ENCODE measurements at places on chromosomes 4 and X.

- DNase-seq: no peak
These were observed 16.4 kb downstream of the TMEM154 start for GRCh38 chr4:152663203-152664066.

DNA sequence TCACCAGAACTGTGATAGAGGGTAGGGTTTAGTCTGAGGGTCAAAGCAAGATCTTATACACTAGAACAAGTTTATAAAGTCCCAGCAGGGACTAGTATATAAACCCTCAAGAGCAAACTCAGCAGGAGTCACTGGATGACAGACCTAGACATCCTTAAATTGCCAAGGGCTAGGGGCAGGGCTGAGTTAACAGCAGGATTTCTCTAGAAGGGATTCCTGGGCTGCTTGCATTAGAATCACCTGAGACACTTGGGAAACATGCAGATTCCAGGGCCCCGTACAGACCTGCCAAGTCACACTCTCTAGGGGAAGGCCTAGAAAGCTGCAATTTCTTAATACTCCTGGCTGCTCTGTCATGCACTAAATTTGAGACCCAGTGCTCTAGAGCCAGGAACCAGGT is 6.6 kb upstream of the GPR50 start:
- no peak for DNase-seq

- no peak for DNase-seq
These were observed 161.0 kb downstream of the PPP1R2C start for GRCh38 chrX:42616981-42617380.

GRCh38 chr4:3492741-3493719 is 29.9 kb downstream of the DOK7 start:
- no peak for DNase-seq

- DNase-seq: no peak
These were observed 288.4 kb downstream of the BCOR start for GRCh38 chrX:39809331-39809730.

DNA sequence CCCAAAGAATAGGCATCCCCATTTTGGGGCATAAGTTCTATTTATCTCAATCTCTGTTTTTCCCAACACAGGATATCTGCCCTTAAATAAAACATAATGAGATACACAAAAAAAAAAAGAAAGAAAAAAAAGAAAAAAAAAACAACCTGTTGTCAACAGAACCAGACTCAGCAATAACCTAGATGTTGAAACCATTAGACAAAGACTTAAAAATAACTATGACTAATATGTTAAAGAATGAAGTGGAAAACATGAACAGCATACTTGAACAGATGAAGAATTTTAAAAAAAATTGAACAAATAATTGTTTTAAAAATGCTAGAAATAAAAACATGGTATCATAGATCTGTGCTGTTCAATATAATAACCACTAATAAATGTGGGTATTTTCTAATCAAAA is 93.4 kb upstream of the RXFP1 start:
- DNase-seq: no peak

DNA sequence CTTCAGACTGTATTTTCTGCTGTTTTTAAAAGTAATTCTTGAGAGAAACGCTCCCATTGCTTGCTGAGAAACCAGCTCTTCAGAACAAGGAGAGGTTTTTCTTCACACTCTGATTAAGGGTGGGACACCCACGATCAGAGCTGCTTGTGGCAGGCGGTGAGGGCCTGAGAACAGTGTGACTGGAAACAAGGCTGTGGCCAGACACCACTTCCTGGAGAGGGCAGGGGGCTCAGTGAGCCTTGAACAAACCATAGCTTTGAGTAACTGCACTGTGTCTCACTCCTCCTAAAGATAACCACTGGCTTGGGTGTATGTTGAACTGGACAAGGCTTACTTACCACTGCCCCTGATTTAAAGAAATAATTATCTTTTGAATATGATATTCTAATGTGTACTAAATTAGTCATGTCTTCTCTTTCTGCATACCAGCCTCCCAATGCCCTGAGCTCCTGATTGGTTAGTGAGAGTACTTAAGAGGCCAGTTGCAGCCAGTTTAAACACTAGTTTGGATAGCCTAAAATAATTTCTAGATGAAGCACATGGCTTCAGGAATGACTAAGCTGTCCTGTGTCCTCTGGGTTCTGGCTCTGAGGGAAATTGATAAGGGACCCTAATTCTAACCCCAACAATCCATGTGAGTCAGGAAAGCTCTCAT is 3.7 kb upstream of the GPR82 start:
- peak; percentile 30 for DNase-seq

GRCh38 chrX:15680401-15680800 is 15.8 kb upstream of the CLTRN start:
- no peak for DNase-seq

DNA sequence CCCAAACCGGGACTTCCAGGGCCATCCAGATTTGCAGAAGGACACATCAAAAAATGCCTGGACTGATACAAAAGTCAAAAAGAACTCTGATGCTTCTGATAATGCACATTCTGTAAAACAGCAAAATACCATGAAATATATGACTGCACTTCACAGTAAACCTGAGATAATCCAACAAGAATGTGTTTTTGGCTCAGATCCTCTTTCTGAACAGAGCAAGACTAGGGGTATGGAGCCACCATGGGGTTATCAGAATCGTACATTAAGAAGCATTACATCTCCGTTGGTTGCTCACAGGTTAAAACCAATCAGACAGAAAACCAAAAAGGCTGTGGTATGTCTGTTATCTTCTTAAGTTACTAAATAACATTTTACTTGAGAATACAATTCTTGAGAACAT is 9.2 kb downstream of the PLK4 start:
- no peak for DNase-seq

DNA sequence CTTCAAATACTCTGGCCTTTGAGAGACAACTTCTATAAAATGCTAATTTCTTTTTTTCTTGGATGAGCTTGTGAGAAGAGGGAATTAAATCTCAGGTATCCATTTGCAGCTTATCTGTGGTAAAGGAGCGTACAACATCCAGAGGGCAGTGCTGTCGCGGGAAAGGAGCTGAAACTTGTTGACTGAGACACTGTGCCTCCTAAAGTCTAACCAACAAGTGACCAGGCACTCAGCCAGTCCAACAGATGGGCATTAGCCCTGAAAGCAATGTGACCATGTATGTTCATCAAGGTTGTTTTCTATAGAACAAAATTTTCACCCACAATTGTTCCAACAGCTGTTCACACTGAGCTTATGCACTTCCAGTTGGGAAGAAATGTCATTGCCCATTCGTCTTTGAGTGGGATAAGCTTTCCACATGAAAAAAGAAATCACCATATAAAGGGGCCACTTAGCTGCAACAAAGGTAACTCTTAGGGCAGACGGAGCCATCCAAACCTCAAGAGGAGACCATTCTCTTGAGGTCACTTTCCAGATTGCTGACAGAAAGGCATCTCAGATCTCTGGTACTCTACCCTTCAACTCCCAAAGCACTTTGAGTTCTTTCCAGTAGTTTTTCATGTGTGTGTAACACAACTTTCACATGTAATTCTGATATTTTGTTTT is 244.8 kb upstream of the NEIL3 start:
- no peak for DNase-seq

DNA sequence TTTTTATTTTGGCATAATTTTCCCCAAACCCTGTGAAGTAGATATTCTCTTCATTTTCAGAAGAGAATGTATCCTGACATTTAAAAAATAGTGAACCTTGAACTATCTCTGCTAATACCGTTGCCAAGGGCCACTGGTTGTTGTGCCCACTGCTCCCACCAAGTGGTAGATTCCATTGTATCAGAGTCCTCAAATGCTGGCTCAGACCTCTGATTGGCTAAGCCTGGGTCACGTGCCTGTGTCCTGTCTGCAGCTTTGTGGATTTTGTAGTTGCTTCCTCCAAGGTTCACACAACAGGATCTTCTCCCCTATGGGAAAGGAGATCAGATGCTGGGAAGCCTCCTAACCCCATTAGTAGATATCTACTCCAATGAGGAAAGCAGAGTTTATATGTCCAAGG is 104.8 kb upstream of the CASK start:
- no peak for DNase-seq

DNA sequence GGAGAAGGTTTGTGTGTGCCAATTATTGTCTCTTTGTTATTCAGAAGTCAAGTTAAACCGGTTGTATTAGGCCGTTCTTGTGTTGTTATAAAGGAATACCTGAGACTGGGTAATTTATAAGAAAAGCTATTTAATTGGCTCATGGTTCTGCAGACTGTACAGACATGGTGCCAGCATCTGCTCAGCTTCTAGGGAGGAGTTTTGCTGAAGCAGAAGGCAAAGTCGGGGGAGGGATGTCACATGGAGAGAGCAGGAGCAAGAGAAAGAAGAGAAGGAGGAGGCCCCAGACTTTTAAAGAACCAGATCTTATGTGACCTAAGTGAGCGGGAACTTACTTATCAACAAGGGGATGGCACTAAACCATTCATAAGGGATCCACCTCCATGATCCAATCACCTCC is 349.3 kb upstream of the PCDH18 start:
- no peak for DNase-seq

DNA sequence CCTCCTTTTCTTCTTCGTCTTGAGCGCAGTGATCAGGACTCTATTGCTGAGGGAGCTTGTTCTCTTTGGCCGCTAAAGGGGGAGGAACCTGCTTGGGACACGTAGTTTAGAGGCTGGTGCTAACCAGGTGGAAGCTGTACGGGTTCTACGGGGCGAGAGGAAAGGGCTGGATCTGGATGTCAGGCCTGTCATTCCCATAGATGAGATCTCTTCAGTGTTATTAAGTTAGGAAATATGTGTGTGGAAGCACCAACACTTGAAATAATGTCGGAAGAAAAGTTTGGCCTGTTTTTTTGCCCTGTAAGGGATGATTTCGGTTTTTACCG is 643 bp downstream of the SRP72 start:
- DNase-seq: peak; percentile 30

DNA sequence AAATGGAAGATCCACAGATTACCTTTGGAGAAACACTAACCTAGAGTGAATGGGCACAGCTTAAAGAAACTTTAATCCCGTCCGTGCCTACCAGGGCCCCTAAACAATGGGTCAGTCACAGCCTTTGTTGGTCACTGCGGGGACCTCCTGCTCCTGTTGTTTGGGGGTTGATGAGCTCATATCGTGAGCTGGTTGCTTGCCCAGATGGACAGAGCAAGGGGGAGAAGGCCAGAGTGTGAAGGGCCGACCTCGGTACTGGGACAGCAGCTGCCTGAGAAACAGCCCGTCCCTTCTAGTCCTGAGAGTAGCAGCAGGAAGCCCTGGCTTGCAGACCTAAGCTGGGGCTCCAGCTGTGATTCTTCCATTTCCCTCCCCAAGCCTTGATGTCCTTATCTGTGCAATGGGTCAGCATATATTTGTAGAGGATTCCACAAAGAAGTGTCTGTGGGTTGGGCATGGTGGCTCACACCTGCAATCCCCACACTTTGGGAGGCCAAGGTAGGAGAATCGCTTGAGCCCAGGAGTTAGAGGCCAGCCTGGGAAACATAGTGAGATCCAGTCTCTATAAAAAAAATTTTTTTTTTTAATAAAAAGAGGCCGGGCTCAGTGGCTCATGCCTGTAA is 69.6 kb upstream of the SLC34A2 start:
- no peak for DNase-seq

DNA sequence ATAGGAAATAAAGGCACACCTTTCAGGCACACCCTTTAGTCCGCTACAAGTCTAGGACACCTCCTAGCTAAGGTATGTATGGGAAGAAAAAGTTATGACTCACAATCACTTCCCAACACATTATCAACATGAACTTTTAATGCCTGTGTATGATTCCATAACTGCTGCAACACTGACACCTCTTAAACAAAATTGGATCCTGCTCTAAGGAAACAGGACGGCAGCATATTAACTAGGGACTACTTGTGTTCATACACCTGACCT is 2.4 kb upstream of the PPP3CA start:
- DNase-seq: no peak

DNA sequence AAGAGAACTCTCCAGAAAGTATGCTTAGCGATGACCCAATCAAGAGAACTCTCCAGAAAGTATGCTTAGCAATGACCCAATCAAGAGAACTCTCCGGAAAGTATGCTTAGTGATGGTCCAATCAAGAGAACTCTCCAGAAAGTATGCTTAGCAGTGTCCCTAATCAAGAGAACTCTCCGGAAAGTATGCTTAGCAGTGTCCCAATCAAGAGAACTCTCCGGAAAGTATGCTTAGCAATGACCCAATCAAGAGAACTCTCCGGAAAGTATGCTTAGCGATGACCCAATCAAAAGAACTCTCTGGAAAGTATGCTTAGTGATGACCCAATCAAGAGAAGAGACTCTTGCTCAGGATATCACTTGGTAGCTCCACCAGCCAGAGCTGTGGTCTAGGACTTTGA is 92.5 kb downstream of the AFAP1 start:
- DNase-seq: no peak

DNA sequence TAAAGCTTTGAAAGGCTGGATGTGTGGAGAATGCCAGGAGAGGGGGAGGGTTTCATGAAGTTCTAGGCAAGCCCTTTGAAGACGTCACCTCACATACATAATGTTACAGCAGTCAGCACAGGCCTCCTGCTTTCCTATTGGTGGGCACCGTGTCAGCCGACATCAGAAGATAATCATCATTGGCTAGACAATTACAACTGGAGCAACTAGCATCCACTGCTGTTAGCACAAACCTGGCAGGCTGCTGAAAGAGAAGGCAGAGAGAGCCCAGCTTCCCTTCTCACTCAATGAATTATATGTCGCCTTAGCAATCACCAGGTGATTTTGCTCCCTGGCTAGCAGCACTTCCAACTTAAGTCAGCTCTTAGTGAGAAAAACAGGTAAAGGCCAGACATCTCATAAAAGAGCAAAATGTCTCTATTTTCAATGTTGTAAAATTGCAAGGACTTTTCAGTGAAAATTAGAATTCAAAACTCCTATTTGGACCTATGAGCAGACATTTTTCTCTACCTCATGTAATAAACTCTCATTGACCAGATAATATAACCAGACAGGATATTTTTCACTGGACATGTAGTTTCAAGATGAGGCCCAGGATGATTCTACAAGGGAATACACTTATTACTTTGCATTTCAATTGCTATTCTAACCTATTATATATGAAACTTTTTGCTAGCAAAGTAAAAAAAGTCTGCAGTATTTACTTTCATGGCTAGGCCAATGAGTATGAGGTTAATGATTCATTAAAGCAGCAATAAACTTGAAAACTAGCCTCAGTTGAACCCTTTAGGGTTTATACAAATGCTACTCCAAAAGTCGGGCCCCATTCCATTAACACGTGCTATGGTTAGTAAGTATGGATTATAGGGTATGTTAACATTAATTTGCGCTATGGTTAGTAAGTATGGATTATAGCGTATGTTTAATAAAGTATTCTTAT is 4.3 kb downstream of the ELOVL6 start:
- peak; percentile 62 for DNase-seq

DNA sequence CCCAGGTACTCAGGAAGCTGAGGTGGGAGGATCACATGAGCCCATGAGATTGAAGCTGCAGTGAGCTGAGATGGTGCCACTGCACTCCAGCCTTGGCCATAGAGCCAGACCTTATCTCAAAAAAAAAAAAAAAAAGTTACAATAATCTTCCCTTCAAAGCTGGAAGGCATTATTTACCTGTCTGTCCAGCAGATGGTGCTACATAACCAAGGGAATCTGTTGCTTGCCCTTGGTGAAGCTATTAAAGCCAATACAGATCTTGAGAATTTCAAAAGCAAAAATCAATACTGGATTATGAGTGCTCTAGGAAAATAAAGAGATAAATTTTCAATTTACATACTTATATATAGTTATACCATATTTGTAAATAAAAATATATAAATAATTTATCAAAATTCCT is 25.9 kb downstream of the PKD2 start:
- no peak for DNase-seq

GRCh38 chr4:27198246-27198645 is 337.6 kb downstream of the STIM2 start:
- no peak for DNase-seq

- DNase-seq: peak; percentile 75
These were observed 175.3 kb downstream of the QDPR start for GRCh38 chr4:17336524-17336961.

GRCh38 chr4:996997-997374 is 3.8 kb upstream of the SLC26A1 start:
- DNase-seq: no peak

Data from stimulated activated CD8-positive, alpha-beta memory T cell treated with anti-CD3 and anti-CD28 coated beads, Interleukin-7, amount 100 ng/mL, for 48 hours (primary cell).